ENCODE measurements at places on chromosomes 1 and 21.

DNA sequence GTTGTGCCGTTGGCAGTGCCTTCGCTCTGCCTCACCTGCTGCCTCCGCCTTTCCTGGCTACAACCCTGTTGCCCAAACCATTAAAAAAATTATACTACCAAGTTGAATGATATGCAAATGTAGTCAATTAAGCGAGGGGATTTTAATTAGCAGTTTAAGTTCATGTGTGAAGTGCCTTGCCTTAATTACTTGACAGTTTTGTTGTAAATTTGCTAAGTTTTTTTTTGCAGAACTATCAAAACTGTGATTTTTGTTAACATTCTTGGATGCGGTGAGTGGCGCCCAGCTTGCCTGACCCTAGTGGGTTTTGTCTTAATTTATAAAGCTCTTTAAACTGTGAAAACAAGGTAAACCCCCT is 10.9 kb downstream of the SKI start:
- no peak for DNase-seq

GRCh38 chr1:230327892-230328284 is 98.2 kb downstream of the PGBD5 start:
- DNase-seq = no peak

DNA sequence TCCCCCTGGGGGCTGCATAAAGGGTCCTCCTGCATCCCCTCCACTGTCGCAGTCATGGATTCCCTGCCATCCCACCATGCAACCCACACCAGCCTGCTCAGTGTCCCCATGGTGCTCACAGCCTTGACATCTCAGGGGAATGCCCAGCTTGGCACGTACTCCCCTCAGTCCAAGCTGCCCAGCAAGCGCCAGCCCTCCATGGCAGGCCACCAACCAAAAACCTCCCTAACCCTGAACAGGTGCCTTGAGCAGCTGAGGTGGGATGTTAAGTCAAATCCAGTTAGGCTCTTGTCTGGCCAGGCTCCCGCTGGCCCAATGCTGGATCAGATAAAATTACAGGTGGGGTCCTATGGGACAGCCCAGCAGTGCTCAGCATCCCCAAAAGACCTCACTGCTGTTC is 341 bp downstream of the VTCN1 start:
- DNase-seq = no peak

GRCh38 chr1:193486671-193487229 is 300.3 kb upstream of the B3GALT2 start:
- no peak for DNase-seq

DNA sequence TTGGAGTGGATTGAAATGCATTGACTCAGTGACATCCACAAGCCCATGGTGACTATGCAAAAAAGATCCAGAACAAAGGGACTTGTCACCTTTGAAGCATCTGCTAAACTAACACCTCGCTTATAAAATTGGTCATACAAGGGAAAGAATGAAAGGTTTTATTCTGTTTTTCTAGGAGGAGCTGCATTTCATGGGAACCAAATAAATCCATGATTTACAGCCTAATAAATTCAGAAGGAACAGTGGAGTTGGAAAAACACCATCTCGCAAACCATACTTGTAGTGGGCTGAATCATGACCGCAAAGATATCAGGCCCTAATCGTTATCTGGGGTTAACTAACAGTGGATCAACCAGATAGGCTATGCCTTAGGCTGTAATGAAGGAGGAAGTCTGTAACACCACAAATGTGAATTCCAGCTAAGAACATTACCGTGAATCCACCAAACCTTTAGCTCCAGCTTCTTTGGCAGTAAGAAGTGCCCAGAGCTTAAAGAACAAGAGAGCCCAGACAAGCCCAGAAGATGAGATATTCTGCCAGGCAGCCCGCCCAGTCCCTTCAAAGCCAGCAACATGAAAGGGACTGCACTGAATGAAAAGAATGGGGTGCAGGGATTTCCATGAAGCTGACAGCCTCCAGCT is 27.4 kb downstream of the RSPH1 start:
- no peak for DNase-seq

DNA sequence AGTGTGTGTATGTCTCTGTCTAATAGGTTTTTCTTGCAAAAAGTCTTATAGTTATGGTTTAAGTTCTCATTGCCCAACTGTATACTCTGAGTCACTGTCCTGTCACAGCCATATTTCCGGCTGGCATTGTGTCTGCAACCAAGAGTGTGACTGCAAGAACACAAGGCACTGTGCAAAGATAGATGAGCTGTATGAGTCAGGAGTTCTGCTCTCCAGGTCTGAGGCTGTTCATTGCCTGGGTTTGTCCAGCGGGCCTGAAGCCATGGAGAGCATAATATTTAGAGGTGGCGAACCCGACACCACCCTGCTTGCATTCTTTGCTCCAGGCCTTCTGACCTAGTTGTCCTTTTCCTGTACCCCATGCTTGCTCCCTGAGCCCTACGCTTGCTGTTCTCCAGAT is 50.9 kb upstream of the CNIH3 start:
- DNase-seq = no peak

DNA sequence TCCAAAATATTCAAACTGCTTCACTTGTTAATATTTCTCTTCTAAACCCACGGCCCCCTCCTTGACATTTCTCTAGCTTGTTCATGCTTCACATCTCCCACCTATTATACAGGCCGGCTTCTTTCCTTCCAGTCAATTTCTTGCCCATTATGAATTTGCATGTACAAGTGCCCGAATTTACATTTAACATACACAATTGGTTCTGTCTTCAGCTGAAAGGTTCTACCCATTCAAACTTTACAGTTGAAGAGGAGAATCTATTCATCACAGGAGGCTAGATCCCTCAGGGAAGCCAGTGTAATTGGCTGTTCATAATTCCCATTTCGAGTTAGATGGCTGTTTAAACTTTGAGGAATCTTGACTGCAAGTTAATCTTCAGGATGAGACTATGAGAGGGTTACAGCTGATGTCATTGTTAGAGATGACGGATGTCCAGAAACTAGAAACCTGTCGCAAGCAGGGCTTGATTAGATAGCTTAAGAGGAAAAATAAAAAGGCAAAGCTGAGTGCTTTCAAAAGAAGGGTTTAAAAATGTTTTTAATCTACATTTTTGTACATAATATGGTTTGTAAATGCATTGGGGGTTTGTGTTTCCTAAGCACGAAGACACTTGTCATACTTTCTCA is 157.0 kb downstream of the ADSS2 start:
- DNase-seq = no peak

- no peak for DNase-seq
These were observed 34.2 kb upstream of the ABCD3 start for GRCh38 chr1:94383966-94384408.

DNA sequence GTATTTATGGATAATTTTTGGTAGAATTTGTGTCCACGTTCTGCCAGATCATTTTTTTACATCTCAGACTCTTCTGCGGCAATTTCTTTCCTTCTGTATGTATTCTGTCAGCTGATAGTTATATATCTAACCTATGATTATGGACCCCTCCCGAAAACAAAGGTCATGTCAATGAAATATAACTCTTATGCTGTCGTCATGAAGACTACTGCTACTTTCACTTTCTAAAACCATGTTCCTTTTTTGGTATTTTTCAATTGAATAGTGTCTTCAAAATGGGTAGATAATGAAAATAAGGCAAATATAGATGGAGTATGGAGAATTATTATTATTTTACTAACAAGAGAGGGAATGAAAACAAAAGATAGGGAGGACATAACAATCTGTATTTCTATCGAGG is 3.2 kb downstream of the ANGPTL1 start:
- DNase-seq = no peak

DNA sequence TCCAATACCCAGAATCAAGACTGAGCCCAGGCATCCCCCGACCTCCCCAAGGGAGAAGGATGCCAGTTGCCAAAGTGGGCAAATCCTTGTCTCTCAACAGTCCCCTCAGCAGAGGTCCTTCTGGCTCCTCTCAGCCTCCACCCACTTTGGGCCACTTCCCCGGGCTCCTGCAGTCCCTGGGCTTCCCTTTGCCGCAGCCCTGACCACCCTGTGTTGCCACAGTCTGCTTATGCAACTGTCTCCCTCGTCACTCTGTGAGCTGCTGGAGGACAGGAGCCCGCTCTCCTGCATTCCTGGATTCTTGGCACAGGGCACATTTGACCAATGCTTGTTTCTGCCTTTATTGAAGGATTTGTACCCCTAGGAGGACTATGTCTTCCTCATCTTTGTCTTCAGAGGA is 2.9 kb upstream of the LRP8 start:
- no peak for DNase-seq

GRCh38 chr1:102186536-102186935 is 189.8 kb upstream of the OLFM3 start:
- DNase-seq = no peak

DNA sequence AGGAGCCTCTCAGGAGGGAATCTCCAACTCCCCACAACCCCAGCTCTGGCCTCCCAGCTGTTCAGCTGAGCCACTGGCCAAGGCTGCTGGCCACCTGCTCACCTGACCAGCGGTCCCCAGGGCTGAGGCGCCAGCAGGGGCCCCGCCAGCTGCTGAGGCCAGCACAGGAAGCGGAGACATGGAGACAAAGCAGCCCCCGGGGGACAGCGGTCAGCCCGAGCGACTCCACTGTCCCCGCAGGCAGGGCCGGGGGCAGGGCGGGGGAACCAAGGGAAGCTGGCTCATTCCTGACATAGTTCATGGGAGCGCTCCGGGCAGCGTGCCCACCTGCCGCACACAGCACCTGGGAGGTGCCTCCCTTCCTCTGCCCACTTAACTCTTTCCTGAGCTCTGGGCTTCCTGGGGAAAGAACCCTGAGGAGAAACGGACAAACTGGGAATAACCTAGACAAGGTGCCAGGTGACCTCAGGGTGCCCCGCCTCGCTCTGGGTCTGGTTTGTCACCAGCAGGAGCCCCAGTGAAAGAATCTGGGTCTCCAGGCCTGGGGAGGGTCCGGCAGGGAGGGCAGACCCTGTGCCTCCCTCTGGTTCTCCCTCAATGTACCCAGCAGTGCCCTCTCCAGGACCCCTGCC is 10.7 kb downstream of the EPHA2 start:
- DNase-seq = no peak

- no peak for DNase-seq
These were observed 14.1 kb upstream of the A3GALT2 start for GRCh38 chr1:33335020-33335419.

DNA sequence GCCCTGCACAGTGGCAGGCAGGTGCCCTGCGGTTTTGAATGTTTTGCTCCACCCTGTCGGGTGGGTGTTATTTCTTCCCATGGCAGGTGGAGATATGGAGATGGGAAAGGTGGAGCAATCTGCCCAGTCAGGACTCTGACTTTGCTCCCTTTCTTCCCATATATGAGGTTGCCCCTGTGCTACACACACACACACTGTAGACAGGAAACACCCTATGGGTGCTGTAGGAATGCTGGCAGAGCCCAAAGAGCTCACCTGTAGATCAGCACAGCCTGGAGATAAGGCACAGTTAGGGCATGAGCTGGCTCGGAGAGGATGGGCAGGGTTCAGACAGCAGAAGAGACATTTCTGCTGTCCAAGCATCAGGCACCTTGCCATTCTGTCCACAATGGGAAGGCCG is 246.0 kb upstream of the AJAP1 start:
- DNase-seq = no peak

- no peak for DNase-seq
These were observed 464.2 kb upstream of the DAB1 start for GRCh38 chr1:57887964-57888491.

GRCh38 chr21:20341431-20341830 is 656.8 kb upstream of the NCAM2 start:
- no peak for DNase-seq

- peak; percentile 27 for DNase-seq
These were observed 526 bp downstream of the TPR start for GRCh38 chr1:186374303-186375151.

DNA sequence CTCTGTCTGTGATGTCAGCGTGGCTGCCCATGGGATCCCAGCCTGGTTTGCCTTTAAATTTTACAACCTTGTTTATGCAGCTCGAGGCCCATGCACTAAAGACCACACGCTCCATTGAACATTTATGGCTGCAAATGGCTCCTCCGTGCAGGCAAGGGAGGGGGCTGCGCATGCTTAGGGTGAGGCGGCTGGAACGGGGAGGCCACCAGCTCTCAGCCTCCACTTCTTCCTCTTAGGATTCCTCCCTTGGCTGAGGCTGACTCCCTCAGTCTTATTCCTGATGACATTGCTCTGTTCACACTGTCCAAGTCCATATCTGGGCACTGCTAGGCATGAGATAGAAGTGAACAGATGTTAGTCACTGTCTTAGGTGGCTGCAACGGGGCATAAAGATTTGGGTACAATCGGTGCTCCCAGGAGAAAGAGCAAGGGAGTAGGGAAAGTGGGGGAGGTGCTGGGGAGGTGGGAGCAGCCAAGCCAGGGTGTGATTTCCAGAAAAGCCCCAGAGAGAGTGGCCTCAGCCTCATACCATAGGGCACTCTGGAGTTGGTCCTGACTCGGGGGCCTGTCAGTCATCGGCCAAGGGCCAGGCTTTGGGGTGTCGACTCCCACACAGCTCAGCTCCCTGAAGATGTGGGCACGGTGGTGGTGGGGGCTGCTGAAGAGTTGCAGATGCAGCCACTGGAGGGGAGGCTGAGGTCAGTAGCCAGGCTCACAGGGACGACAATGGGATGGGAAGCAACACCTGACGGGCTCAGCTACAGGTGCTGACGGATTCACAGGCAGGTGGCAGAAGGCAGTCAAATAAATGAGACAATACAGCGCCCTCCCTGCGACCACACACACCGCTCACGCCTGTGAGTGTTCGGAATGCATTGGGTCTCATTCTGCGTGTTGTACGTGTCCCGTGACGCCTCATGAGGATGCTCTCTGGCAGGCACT is 37.3 kb upstream of the ACTL8 start:
- no peak for DNase-seq

DNA sequence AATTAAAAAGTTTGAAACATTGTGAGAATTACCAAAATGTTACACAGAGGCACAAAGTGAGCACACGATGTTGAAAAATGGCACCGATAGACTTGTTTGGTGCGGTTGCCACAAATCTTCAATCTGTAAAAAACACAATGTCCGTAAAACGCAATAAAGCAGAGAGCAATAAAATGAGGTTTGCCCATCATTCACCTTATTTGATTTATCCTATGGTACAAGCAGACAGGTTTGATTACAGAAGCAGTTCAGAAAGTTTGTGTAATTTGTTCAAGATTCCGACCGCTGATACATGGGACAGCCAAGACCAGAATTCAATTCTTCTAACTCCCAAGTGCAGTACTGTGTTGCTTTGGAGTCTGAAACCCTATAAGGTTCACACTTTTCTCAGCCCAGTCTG is 318.3 kb upstream of the PROX1 start:
- no peak for DNase-seq

GRCh38 chr1:92228401-92228800 is 10.7 kb downstream of the C1orf146 start:
- no peak for DNase-seq

DNA sequence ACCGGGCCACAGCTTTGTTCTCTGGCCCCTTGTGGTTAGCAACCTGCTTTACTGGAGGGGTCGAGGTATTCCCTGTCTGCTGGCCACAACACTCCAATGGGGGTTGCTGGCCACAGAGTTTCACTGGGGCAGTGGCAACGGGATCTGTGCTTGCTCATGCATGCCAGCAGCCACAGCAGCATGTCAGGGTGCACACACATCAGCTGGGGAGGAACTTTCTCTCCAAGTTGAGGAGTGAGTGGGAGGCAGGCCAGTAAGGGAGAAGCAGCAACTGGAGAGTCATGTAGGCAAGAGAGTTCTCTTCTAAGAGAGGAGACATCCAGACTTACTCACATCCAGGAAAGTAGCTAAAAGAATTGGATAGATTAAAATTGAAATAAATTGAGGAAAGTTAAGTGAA is 38.0 kb downstream of the SAMD13 start:
- no peak for DNase-seq

All from DND-41 (cell line).